Hippocampal formation (tissue), 2 donors: ENCODE measurements at places on chromosomes 12 and 14.

DNA sequence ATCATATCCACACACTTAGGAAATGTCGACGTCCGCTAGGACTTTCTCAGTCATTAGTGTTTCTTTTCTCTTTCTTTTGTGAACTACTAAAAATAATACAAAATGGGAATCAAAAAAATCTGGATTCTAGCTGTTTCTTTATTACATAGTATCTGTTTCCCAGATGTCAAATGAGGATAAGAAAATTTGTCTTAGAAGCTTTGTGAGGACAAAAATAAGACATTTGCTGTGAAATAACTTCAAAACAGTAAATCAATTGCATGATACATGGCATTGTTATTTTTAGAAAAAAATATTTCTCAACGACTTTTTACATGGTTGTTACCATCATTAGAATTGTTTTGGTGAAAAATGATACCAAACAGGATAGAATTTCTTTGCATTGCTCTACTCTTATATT, 71.4 kb upstream of the IFNG-AS1 start:
- DNase-seq: no peak

DNA sequence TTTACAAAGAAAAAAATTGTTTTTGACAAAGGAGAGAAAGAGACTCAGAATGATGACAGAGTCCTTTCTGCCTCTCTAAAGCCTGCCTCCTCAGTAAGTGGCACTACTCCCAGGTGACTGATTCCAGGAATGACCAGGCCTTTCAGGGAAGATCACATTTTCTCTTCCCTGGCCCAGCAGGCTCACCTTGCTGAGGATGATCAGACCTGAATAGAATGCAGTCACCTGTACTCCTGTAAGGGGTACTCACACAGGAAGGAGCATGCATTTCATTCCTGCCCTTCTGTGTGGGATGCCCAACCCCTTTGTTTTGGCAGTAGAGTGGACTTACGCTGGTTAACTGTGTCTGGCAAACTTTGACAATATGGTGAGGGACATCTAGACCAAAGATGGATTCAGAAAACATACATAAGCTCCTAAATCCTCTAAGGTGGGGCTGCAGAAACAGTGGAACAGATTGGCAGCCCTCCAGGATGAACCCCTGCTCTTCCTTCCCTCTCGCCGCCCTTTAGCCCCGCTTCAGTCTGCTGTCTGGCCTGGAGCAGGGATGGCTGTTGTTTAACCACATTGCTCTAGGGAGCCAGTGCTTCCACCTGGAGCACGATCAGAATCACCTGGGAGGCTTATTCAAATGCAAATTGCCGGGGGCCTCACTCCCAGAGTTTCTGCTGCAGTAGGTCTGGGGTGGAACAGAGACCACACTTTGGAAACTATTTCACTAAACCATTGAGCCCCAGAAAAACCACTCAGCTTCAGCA, 29.8 kb downstream of the ERG28 start:
- no peak for DNase-seq

DNA sequence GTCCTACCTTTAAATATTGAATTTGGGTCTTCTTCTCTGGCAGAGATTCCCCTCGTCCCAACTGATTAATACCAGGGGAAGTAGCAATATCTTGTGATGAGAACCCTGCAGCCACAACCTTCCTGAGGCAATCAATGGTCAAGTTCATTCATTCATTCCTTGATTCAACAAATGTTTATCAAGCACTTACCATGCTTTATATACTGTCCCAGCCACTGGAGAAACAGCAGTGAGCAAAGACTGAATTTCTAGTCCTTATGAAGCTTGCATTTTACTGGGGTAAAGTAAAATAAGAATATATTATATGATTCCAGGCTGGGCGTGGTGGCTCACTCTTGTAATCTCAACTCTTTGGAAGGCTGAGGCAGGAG, 300 bp upstream of the GIT2 start:
- DNase-seq: no peak

- DNase-seq: no peak
Observed at GRCh38 chr12:2358986-2359658, 306.3 kb downstream of the CACNA1C start.

- no peak for DNase-seq
Observed at GRCh38 chr12:103751171-103751570, 89.9 kb downstream of the NT5DC3 start.

- no peak for DNase-seq
Observed at GRCh38 chr12:2247596-2247995, 194.8 kb downstream of the CACNA1C start.
